ENCODE measurements at places on chromosomes 13 and 19.

- DNase-seq: no peak
Measured at GRCh38 chr13:23392313-23392712, 41.2 kb downstream of the SACS start.

- DNase-seq: no peak
Measured at GRCh38 chr13:46053162-46054012, 841 bp upstream of the ZC3H13 start.

DNA sequence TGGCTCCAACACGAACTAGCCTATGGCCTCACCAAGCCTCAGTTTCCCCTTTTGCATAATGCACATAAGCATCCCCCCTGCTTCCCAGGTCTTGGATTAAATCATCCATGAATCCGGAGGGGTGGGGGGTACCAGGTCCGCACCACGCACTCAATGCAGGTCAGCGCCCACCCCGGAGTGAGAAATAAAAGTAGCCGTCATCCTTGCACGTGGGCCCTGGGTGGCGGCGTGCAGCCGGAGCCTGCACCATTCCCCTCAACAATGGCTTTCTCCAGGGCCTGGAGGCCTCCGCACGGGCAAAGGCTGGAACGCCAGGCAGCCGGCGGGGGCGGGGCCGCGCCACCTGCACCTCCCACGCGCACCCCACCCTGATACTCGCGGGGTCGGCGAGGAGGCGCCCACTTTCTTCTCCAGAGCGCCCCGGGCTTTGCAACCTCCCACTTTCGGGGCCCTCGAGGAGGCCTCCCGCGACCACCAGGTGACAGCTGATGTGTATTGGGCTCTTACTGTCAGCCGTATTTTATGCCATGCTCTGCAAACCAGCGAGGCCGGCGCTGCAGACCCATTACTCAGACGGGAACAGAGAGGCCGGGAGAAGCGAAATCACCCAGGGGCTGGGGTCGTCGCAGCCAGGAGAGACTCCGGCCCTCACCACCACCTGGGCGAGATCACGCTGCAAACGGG lies 767 bp upstream of the GADD45B start:
- no peak for DNase-seq

DNA sequence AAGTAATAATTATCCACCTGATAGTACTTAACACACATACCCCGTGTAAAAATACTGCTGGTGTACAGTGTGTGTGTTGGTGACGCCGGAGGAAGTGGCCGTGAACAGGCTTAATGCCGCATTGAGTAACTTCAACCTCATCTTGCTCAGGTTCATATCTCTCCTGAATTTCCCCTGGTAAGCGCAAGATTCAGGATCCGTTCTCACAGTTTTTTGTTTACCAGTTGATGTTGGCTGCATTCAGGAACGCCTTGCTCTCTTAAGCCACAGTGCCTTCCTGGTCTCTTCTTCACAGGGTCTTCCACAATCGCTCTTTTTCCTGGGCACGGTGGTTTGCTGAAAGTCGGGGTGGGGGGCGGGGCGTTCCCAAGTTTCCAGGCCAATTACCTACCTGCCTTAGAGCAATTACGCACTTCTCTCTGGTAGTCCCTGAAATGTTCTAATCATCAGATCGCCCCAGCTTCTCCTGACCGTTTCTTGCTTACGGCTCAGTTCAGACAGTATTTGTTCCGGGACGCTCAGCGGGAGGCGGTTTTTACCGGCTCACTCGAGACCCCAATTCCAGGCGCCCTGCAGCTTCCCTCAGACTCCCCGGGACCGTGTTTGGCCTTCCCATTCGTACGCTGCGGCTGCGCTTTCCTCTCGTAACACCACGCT lies 706 bp upstream of the DNAJC3 start:
- no peak for DNase-seq

GRCh38 chr19:48445256-48445605 lies 552 bp upstream of the GRWD1 start:
- no peak for DNase-seq

- no peak for DNase-seq
Measured at GRCh38 chr13:97026531-97027161, 32.4 kb upstream of the OXGR1 start.

GRCh38 chr19:40494191-40494838 lies 27.5 kb downstream of the SPTBN4 start:
- no peak for DNase-seq

DNA sequence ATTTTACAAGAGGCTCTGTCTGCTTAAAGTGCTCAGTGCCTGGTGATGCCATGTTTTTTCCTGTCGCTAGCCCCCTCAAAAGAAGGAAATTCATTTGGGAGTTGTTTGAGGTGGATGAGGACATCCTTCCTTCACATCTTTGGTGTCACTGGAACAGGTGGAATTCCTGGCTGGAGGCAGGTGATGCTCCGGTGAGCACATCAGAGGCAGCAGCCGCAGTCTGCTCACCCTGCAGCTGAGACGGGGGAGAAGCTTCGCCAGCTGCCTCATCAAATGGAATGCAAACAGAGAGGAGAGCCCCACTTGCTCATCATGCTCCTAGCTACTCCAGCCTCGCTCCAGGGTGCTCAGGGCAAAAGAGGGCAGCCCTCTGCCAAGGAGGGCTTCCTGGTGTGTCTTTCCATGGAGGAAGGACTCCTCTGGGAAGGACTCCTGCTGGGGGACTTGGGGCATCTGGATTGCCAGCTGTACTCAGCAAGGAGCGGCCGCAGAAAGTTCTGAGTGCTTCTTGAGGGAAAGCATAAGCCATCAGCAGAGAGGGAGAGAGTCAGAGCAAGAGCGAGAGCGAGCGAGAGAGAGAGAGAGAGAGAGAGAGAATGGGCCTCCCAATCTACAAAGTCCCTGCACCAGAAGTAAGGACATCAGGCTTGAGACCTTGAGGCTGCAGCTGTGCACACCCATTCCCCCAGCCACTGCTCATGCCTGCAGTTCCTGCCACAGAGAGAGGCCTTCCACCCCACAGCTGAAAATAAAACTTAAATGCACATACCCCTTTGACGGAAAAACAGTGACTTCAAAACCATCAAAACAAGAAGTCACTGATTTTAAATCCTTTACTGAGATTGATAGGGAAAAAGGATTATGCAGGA lies 74.3 kb upstream of the UBL3 start:
- no peak for DNase-seq

DNA sequence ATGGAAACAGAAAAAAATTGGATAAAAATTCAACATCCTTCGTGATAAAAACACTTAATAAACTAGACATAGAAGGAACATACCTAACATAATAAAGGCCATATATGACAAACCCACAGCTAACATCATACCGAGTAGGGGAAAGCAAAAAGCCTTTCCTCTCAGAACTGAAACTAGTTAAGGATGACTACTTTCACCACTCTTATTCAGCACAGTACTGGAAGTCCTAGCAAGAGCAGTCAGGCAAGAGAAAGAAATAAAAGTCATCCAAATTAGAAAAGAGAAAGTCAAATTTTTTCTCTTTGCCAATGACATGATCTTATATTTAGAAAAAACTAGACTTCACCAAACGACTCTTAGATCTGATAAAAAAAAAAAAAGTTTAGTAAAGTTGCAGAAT lies 25.8 kb upstream of the SLC7A9 start:
- no peak for DNase-seq

GRCh38 chr13:113077953-113078901 lies 27.4 kb upstream of the F7 start:
- no peak for DNase-seq

- DNase-seq: no peak
Measured at GRCh38 chr19:28397306-28397705, 815.6 kb downstream of the UQCRFS1 start.

- DNase-seq: no peak
Measured at GRCh38 chr13:89791971-89792630, 1555.4 kb upstream of the MIR17HG start.

GRCh38 chr13:21010621-21011020 lies 50.8 kb downstream of the LATS2 start:
- DNase-seq: no peak

- peak; percentile 8 for DNase-seq
Measured at GRCh38 chr13:99749271-99750019, 222.1 kb downstream of the ZIC5 start.

DNA sequence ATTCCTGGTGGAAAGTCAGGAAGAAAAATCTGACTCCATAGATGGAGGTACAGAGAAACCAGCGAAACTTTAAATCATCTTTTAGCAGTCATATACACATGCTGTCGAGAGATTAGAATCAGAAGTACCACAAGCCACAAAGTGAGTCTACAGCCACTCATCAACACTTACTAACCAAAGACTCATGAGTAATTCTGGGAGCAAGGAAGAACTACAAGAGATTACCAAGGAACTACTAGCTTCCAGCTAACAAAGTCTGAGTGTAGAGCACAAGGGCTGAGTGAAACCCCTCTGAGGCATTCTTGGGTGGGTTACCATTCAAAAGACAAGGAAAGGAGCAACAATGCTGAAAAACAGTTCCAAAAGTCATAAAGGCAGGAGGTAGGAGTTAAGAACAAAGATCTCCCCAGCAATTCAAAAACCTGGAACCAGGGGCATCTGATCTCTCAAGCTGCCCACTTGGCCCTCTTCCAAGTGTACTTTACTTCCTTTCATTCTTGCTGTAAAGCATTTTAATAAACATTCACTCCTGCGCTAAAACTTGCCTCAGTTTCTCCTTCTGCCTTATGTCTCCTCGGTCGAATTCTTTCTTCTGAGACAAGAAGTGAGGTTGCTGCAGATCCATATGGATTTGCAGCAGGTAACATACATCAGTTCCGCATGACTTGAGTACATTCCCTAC lies 13.0 kb downstream of the RBM26 start:
- no peak for DNase-seq

DNA sequence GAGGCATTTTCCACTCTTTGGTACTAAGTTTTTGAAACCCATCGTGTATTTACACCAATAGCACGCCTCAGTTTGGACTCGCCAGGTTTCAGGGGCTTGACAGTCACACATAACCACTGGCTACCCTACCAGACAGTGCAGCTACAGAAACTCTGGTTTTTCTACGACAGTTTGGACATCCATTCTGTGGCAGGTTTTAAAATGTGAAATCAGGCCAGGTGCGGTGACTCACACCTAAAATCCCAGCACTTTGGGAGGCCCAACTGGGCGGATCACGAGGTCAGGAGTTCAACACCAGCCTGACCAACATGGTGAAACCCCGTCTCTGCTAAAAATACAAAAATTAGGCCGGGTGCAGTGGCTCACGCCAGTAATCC lies 13.2 kb downstream of the KDELR1 start:
- DNase-seq: no peak

DNA sequence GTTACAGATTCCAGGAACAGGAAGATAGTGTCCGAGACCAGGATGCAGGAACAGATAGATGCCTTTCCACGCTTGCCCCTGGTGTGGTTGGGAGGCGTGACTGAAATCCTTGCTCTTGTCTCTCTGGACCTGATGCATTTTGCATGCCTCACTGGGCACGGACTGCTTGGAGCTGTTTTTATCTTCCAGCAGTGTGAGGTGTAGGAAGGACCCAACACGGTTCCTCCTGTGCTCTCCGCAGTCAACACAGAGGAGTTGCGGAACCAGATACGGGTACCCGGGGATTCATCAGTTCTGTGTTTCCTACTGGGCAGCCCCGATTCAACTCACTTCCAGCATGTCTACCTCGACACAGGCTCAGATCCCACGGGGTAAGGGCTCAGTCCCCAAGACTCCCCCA lies 6.5 kb downstream of the DOT1L start:
- no peak for DNase-seq

DNA sequence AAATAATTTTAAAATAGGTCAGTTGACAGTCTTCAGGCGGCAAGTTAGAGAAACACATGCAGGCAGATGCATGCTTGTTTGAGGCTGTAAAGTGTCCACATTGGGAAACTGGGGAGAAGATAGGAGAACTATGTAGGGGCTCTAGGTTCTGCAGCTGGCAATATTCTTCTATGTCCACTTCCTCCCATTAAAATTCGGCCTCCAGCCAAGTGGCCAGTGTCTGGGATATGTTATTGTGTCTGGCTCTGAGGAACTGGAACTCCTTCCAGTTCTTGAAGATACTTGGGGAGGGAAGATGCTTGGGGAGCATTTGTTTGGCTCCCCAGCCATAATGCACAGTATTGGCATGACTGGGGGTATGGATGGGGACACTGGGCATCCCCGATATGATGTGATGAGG lies 20.9 kb upstream of the KLF2 start:
- DNase-seq: no peak

- peak; percentile 33 for DNase-seq
Measured at GRCh38 chr13:45325806-45326205, 15.2 kb downstream of the TPT1 start.

DNA sequence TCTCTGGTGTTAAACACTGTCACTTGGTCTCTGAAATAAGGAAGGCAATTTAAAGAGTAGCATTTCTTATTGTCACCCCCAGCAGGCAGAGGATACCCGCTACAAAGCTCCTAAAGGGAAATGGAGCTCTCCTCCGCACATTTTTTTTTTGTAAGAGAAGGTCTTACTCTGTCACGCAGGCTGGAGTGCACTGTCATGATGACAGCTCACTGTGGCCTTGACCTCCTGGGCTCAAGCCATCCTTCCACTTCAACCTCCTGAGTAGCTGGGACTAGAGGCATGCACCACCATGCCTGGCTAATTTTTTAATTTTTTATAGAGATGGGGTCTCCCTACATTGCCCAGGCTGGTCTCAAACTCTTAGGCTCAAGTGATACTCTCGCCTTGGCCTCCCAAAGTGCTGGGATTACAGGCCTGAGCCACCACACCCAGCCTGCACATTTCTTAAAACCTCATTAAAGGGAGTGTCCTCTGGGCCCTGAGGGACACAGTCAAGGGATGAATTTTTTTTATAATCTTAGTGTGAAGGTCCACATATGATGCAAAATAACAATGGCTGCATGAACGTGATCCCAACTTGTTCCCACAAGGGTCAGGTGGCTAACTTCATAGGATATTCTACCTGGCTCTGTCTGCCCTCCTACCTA lies 32.1 kb downstream of the SLC25A30 start:
- no peak for DNase-seq

- no peak for DNase-seq
Measured at GRCh38 chr19:27779954-27780353, 1433.0 kb downstream of the UQCRFS1 start.

DNA sequence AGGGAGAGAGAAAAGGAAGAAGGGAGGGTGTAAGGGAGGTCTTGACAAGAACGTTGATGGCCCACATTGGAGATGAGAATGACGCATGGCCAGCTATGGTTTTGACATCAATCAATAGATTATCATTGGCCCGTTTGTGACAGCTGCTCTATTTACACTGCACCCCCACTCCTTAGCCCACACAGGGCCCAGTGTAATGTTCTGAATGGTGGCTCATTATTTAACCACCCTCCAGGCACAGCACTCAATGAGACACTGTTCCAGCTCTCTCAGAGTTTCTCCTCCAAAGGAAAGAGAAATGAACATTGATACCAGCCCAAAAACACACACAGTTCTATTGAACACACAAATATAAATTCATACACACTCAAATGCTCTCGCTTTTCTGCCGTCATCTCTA lies 173.0 kb upstream of the IPO5 start:
- DNase-seq: peak; percentile 13

- DNase-seq: no peak
Measured at GRCh38 chr19:12786141-12786870, 5.0 kb upstream of the JUNB start.

DNA sequence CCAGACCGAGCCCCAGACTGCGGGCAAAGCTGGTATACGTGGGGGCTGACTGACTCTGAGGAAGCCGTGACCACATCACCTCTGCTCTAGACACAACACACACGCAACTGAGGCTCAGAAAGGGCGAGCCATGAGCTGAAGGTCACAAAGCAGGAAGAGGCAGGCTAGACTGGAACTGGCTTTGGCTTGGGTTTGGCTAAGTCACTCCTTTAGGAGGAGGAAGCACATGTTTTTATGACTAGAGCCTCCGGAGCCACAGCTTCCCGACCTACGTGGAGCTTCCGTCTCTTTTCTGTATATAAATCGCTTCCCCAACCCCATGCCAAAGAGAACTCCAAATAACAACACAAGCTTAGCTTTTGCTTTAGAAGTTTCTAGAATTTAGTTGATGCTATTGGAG lies 48.0 kb downstream of the RFX2 start:
- DNase-seq: no peak

All from hypothalamus (tissue), 51 donors.